Anterior cingulate cortex (tissue), 58 donors: ENCODE measurements at places on chromosomes 1 and 21.

DNA sequence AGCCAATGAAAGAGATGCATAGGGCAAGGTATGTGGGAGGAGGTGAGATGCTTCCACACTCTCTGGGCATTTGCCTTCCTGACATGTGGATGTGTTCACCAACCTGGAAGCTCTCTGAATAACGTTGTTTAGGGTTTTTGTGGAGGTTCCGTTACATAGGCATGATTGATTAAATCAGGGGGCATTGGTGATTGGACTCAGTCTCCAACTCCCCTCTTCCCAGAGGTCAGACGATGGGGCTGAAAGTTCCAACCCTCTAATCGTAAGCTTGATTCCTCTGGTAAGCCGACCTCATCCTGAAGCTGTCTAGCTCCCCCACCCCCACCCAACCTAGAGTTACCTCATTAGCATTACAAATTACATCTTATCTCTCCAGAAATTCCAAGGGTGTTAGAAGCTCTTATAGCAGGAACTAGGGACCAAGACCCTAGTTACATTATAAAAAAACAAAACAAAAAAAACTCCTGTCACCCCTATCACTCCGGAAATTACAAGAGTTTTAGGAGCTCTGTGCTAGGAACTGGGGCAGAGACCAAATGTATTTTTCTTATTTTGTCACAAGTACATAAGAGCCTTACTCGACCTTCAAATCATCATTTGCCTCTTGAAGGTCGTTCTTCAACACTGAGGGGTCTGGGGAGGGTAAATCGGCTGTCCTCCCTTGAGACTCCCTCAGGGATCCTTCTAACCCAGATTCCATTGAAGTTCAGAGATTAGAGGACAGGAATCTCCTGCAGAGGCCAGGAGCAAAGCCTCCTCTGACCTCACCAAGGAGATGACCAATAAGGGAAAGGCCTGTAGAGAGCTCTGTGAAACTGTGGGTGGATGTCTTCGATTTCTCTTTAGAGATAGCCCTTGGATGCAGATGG is 58.2 kb downstream of the DNTTIP2 start:
- DNase-seq: no peak

DNA sequence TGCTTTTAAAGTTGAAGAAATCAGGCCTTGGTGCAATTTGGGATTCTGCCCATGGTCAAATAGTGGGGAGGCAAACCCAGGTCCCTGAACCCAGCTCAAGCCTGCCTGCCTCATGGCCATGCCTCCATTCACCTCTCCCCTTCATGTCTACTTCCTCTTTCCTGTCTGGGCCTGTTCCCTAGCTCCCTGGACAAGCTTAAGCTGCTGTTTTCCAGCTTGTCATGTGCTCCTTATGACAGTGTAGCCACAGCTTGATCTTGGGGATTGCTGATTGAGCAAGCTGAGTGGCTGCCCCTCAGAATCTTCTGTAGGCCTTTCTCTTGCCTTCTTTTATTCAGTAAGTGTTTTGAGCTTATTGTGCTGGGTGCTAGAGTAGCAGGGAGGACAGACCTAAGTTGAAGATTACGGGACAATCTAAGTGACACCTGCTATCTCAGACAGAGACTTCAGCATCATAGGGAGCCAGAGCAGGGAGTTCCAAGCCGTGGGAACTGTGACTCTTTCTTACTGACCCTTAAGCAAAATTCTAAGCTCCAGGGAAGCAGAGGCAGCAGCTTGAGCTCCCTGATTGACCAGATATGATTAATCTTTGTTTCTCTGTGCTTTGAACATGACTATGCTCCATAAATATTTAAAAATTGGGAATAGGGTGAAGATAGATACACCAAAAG is 520 bp upstream of the MR1 start:
- DNase-seq: no peak

GRCh38 chr1:207328908-207329440 is 7.5 kb downstream of the CD55 start:
- no peak for DNase-seq

- DNase-seq: no peak
These were observed 13.3 kb upstream of the BARHL2 start for GRCh38 chr1:90730243-90731022.

DNA sequence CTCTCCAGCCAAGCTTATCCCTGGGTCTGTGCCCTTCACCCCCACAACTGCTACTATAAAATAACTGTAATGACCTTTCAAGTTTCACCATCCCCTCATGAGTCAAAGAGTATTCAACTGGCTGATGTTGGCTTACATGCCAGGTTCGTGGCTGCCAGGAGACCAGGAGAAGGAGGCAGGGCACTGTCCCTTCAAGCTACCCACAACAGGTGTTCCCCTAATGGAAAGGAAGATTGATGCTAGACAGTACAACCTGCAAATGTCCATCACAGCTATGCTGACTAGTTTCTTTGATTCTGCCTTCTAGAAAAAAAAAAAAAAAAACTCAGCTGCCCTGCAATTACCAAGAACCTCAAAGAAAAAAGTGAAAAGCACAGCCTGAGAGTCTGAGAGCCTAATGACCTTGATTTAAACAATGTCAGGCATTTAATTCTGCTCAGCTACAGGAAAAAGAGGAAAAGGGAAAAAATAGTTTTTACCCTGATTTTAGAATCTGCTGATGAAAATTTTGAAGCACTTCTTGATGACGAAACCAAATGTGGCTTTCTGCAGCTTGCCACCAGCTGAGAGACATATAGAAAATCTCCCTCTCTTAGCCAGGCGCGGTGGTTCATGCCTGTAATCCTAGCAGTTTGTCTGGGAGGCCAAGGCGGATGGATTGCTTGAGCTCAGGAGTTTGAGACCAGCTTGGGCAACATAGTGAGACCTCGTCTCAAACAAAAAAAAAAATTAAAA is 82.7 kb upstream of the ROR1 start:
- no peak for DNase-seq

GRCh38 chr1:234978397-234979295 is 150.0 kb downstream of the TOMM20 start:
- DNase-seq: peak; percentile 82

- no peak for DNase-seq
These were observed 3.6 kb upstream of the TMEM54 start for GRCh38 chr1:32904797-32905196.

GRCh38 chr1:33721301-33721815 is 142.5 kb upstream of the HMGB4 start:
- no peak for DNase-seq

- no peak for DNase-seq
These were observed 303.2 kb downstream of the RWDD3 start for GRCh38 chr1:95537176-95537575.

- DNase-seq: no peak
These were observed 260.4 kb upstream of the DPYD start for GRCh38 chr1:98181036-98181764.

DNA sequence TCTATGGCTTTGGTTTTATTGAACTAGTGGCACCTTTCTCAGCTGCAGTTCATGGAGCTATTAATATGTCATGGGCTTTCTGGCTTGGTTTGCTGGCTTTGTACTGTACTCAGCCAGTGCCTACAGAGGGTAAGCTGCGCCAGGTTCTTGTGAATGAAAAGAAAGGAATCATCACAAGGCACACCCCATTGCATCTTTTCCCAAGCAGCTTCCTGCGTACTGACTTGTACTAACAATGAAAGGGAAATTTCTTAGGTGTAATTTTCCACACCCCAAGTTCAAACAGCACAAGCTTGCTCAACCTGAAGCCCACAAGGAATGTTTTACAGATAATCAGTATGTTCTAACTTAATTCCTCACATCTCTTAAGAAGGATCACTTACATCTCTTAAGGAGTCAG is 78.0 kb upstream of the TNFSF18 start:
- no peak for DNase-seq

DNA sequence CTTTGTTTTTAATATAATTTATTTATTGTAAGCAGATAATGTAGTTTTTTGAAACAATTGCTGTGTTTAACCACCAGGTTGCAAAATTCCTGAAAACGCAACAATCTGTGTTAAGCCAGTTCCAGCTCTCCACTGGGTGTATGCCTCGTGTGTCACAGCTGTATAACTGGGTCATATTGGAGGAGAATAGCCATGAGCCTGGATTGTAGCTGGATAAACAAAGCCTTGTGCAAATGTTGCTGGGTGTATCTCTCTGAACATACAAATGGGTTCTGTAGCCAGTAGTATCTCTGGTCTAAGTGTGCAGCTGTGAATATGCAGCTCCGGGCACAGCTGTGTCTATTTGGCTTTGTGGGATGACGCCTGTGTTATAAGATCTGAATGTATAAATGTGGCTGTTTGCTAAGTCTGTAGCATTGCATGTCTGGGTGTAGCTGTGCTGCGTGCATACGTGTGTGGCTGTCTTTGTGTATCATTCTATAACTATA is 2.8 kb downstream of the TCEA3 start:
- peak; percentile 22 for DNase-seq

DNA sequence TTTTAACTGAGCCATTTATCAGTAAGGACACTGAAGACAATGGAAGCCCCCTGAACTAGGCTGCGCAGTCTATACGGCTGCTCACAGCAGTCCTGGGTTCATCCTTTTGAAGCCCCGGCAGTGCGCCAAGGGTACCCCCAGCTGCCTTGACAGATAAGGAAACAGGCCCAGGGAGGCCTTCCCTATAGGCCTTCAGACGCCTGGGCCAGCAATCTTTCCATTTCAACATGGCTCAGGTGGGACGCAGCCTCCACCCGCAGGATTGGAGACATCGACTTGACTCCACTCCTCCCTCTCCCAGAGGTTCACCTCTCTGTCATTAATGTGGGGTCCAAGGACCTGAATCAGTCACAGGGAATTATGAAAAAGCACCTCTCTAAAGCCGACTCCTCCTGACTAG is 2.8 kb upstream of the LYPD8 start:
- no peak for DNase-seq

DNA sequence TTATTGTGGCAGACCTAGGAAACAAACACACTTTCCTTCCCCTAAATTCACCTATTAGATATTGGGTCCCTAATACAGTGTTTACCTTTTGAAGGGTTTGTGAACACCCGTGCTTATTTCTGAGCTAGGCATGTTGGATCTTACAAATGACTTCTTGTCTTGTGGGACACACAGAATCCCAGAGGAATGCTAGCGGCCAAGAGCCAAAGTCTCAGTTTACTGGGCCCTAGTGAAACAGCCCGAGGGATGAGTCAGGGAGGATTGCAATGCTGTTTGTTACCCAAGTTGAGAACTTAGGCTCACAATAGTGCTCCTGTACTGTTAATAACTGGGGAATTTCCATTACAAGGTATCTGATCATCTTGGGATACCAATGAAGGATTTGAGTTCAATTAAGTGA is 100.1 kb upstream of the AKT3 start:
- DNase-seq: no peak

DNA sequence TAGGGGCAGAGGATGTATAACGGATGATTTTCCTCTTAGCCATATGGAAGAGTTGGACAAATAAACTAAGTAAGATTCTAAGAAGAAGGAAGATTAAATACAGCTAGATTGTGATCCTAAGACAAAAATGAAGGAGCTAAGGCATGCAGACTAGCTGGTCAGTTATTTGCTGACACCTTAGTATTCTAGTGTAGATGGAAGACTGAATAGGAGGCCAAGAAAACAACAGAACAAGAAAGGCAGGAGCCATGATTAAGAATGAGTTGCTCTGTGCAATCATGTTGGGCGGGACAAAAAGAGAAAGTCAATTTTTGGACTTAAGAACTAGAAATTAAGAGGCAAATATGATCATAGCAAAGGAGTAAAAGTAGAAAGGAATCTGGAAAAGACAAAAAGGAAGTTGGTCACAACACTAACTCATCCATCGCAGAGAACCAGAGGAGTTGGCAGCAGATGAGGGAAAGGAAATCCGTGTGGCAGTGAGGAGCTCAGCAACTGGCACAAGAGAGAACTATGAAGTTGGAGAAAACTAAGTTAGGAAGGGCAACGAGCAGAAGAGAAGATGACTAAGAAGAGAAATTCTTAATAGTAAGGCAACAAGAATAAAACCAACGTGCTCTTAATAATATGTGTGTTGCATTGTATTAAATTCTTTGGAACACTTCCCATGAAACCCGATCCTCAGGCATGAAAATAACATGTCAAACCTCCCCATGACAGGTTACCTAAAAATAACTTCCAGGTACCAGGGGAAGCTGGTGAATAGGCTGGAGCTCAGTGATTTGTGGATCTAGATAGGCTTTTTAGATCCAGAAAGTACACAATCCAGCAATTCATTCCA is 234.4 kb downstream of the LTN1 start:
- DNase-seq: no peak
